Osteoblast (primary cell): ENCODE measurements at places on chromosomes 16 and 17. TPM values are rescaled to one million over a fixed set of nuclear protein-coding genes. Genes with fewer than 3 reads are reported as not detected.
A peak's percentile ranks its signal among the peaks of the same experiment; 100 is the strongest.

DNA sequence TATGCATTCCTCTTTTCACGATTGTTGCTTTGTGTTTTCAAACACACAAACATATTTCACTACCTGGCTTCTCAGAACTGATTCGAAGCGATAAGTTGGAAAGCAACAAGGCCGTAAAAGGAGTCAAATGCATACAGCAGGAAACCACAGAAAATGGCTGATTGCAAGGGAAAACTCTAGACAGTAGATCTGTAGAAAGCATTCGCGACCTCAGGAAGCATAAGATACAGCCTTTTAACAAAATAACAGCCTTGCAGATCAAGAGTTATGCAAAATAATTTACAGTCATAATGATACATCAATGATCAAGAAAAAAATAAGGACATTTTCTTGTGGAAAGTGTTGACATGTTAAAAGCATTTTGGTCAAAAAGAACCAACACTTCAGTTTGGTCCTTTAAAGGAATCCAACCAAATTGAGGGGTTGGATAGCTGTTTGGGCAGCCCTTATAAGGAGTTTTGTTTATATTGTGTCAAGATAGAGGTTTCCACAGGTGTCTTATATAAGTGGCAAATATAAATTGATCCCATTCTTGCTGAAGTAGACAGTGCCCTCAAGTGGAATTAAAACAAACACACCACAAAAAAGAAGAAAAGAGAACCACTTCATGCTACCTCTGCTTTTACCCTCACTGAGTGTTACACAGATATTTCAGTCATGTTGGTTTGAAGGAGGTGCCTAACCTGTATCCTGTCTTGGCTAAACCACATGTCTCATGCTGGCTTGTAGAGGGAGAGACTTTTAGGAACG is 5.5 kb downstream of the CYLD start:
- H3K4me3 ChIP-seq: no peak overlapping the region
- H3K36me3 ChIP-seq: peaks cover 25% of the 10 kb centered on the region
- no peak overlapping the region for H3K27ac ChIP-seq
- H3K27me3 ChIP-seq: no peaks in the 10 kb centered on the region
- no peak for DNase-seq

GRCh38 chr16:24409045-24409444 is 130.3 kb upstream of the RBBP6 start:
- no peak for DNase-seq
- H3K4me3 ChIP-seq: no peak overlapping the region
- no peak overlapping the region for H3K27ac ChIP-seq
- H3K4me1 ChIP-seq: no peaks in the 10 kb centered on the region
- H3K27me3 ChIP-seq: no peaks in the 10 kb centered on the region
- no peaks in the 10 kb centered on the region for H3K36me3 ChIP-seq

DNA sequence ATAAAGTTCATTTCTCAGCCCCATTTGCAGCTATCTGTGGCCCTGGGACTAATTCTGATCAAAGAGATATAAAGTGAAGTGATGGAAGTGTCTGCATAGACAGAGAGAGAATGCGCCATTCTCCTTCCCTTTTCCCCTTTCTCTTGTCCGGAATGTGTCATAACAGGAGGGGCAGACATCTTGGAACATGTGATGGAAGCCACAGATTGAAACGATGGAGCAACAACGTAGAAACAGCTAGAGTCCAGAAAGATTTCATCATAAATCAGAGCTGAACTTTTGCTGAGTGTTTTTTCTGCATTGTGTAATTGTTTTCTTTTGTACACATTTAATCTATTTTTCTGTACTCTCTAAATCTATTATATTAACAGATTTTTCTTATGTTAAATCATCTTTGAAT is 11.3 kb downstream of the ASGR1 start:
- no peak for DNase-seq
- no peaks in the 10 kb centered on the region for H3K36me3 ChIP-seq
- H3K27me3 ChIP-seq: no peaks in the 10 kb centered on the region

- no peaks in the 10 kb centered on the region for H3K36me3 ChIP-seq
- DNase-seq: no peak
- peaks cover 11% of the 10 kb centered on the region for H3K27me3 ChIP-seq
- no peak overlapping the region for H3K4me3 ChIP-seq
- H3K27ac ChIP-seq: no peak overlapping the region
These were observed 1.6 kb upstream of the COX6A2 start for GRCh38 chr16:31429796-31430195.

The OR4D1 gene
- total RNA-seq: not detected in 2 replicates

The MAPT gene
- total RNA-seq: 0.29 and 0.36 TPM in 2 replicates

The HOXB13 gene
- total RNA-seq: not detected in 2 replicates

DNA sequence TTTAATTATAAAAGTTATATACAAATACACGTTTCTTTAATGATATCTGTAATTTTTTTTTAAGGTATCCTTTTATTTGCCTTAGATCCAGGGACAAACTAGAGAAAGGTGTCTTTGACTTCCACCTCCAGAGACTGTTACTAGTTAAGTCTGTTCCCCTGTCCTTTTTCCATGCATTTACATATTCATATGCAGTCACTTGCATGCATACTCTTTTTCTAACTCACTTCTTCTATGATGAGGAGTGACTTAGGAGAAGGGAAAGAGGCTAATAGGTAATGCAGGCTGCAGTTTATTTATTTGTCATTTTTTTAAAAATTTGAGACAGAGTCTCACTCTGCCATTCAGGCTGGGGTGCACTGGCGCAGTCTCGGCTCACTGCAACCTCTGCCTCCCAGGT is 60.9 kb downstream of the OMG start:
- H3K27ac ChIP-seq: no peak overlapping the region
- H3K4me3 ChIP-seq: no peak overlapping the region
- peaks cover 66% of the 10 kb centered on the region for H3K36me3 ChIP-seq
- H3K4me1 ChIP-seq: no peaks in the 10 kb centered on the region
- DNase-seq: no peak

The PRRT2 gene
- total RNA-seq: 1.4 and 4.1 TPM in 2 replicates

- no peak for DNase-seq
- H3K36me3 ChIP-seq: no peaks in the 10 kb centered on the region
- no peaks in the 10 kb centered on the region for H3K27me3 ChIP-seq
- H3K27ac ChIP-seq: no peak overlapping the region
- H3K4me1 ChIP-seq: no peaks in the 10 kb centered on the region
- H3K4me3 ChIP-seq: no peak overlapping the region
These were observed 196.8 kb downstream of the CBLN1 start for GRCh38 chr16:49084628-49085390.

GRCh38 chr17:27209316-27209715 is 84.6 kb upstream of the WSB1 start:
- H3K4me3 ChIP-seq: no peak overlapping the region
- H3K4me1 ChIP-seq: peaks cover 7% of the 10 kb centered on the region
- H3K27ac ChIP-seq: no peak overlapping the region
- DNase-seq: no peak
- no peaks in the 10 kb centered on the region for H3K27me3 ChIP-seq

GRCh38 chr17:55166506-55166905 is 98.3 kb upstream of the HLF start:
- DNase-seq: no peak
- H3K27ac ChIP-seq: no peak overlapping the region
- no peaks in the 10 kb centered on the region for H3K36me3 ChIP-seq
- H3K4me3 ChIP-seq: no peak overlapping the region

The MAP2K6 gene
- total RNA-seq: 1.5 and 2.5 TPM in 2 replicates

- peaks cover 33% of the 10 kb centered on the region for H3K36me3 ChIP-seq
- H3K4me3 ChIP-seq: no peak overlapping the region
- H3K4me1 ChIP-seq: peaks cover 4% of the 10 kb centered on the region
- no peak overlapping the region for H3K27ac ChIP-seq
- no peaks in the 10 kb centered on the region for H3K27me3 ChIP-seq
These were observed 18.3 kb upstream of the NUDT16L1 start for GRCh38 chr16:4674926-4675530.

The KRT36 gene
- total RNA-seq: 0.36 TPM in 1 of 2 replicates, not detected in the other

DNA sequence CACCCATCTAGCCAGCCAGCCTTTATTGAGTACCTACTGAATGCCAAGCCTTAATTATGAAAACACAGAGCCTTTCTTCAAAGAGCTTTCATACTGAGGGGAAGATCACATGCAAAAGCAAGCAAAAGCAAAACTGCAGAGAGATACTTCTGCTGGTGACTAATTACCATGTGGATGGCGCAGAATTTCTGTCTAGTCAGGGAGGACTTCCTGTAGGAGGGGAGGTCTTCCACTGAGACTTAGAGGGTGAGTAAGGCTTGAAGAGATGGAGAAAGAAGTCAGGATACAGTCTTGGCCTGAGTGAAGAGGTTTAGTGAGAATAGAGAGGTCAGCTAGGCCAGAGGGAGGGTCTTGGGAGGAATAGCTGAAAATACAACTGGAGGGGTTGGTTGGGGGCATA is 53.9 kb upstream of the CCL2 start:
- H3K27ac ChIP-seq: no peak overlapping the region
- no peaks in the 10 kb centered on the region for H3K4me1 ChIP-seq
- no peak for DNase-seq
- H3K27me3 ChIP-seq: peaks cover 15% of the 10 kb centered on the region
- no peak overlapping the region for H3K4me3 ChIP-seq
- H3K36me3 ChIP-seq: no peaks in the 10 kb centered on the region

The SLC5A10 gene
- total RNA-seq: not detected in 2 replicates

GRCh38 chr17:41973408-41973811 is 6.8 kb downstream of the CNP start:
- DNase-seq: no peak
- no peaks in the 10 kb centered on the region for H3K27me3 ChIP-seq
- peaks cover 92% of the 10 kb centered on the region for H3K36me3 ChIP-seq
- H3K27ac ChIP-seq: peak overlapping the region; percentile 42
- peaks cover 39% of the 10 kb centered on the region for H3K4me1 ChIP-seq
- H3K4me3 ChIP-seq: no peak overlapping the region

DNA sequence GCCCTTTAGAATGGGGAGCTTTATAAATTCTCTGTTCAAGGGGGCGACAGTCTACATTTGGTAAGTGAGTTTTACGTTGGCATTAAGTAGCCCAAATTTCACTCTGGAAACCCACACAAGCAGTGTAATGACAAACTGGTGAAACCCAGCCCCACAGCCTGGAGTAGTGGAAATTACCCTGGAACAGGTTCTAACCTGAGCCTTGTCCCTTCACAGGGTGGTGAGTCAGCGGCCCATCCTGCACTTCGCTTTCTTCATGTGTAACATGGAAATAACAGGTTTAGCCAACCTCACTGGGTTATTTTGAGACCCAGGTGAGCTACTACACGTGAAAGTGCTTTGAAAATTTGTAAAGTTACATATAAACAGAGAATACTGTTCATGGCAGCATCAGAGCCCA is 3.5 kb upstream of the TLCD3A start:
- DNase-seq: no peak
- peaks cover 17% of the 10 kb centered on the region for H3K4me1 ChIP-seq
- H3K27me3 ChIP-seq: no peaks in the 10 kb centered on the region
- no peak overlapping the region for H3K4me3 ChIP-seq
- no peaks in the 10 kb centered on the region for H3K36me3 ChIP-seq

The CEMP1 gene
- total RNA-seq: not detected in 2 replicates

The CYBC1 gene
- total RNA-seq: 72.4 and 75.1 TPM in 2 replicates

DNA sequence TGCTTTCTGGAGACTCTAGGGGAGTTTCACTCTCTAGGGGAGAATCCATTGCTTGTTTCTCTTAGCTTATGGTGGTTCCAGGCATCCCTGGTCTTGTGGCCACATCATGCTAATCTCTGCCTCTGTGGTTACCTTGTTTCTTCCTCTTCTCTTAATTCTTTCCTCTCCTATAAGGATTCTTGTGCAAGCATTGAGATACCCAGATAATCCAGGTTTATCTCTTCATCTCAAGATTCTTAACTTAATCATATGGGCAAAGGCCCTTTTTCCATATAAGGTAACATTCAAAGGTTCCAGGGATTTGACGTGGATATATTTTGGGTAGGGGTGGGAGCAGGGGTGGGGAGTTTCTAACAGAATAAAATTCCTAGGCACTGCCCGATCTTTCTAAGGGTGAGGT is 32.6 kb downstream of the FAM20A start:
- H3K27ac ChIP-seq: no peak overlapping the region
- peaks cover 7% of the 10 kb centered on the region for H3K4me1 ChIP-seq
- no peak for DNase-seq
- H3K36me3 ChIP-seq: no peaks in the 10 kb centered on the region

DNA sequence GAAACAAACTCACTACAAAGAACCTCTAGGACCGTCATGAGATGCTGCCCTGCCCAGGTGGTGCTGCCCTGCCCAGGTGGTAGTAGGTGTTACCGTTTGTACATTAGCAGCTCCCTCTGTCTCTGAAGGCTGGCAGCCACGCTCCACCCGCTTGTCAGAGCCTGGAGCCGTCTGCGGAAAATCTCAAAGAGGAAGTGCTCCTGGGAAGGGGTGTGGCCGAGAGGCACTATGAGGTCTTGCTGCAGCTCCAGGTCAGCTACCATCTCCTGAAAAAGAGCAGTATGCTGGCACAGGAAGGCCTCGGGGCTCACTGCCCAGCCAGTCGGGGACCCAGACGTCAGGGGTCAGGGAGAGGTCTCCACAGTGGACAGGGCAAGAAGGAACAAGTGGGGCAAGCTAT is 28.3 kb downstream of the ZNF276 start:
- H3K36me3 ChIP-seq: peaks cover 5% of the 10 kb centered on the region
- no peak overlapping the region for H3K27ac ChIP-seq
- no peak overlapping the region for H3K4me3 ChIP-seq
- H3K27me3 ChIP-seq: no peaks in the 10 kb centered on the region
- peak; percentile 45 for DNase-seq
- no peaks in the 10 kb centered on the region for H3K4me1 ChIP-seq

The SLC43A2 gene
- 4.4 and 5.4 TPM in 2 replicates for total RNA-seq

GRCh38 chr17:6107791-6108190 is 37.6 kb downstream of the WSCD1 start:
- H3K4me3 ChIP-seq: no peak overlapping the region
- no peak for DNase-seq
- no peaks in the 10 kb centered on the region for H3K36me3 ChIP-seq
- H3K27me3 ChIP-seq: no peaks in the 10 kb centered on the region
- no peaks in the 10 kb centered on the region for H3K4me1 ChIP-seq

The TEX19 gene
- under 0.01 and 0.29 TPM in 2 replicates for total RNA-seq

The CPD gene
- total RNA-seq: 95.2 and 146 TPM in 2 replicates

DNA sequence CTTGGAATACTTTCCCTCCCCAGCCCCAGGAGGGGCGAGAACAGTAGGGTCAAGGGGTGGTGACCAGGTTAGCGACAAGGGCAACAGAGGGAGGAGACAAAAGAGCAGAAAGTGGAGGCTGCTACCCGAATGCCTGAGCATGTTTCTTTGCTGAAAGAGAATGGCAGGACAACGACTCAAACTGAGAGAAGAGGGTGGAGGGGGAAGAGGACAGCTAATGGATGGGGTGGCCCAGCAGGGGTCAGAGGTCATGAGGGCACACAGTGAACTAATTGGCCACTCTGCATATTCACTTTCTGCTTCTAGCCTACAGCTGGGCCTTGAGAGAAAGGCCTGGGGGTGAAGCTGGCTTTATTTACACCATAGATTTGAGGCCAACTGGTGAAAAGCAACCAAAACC is 19.1 kb upstream of the DDX52 start:
- H3K4me3 ChIP-seq: no peak overlapping the region
- peaks cover 5% of the 10 kb centered on the region for H3K27me3 ChIP-seq
- H3K27ac ChIP-seq: no peak overlapping the region
- no peaks in the 10 kb centered on the region for H3K36me3 ChIP-seq
- no peaks in the 10 kb centered on the region for H3K4me1 ChIP-seq
- no peak for DNase-seq

The SPIRE2 gene
- total RNA-seq: 0.72 and 1.5 TPM in 2 replicates

GRCh38 chr17:75849724-75850123 is 5.4 kb downstream of the WBP2 start:
- H3K4me3 ChIP-seq: no peak overlapping the region
- H3K36me3 ChIP-seq: peaks cover 55% of the 10 kb centered on the region
- no peaks in the 10 kb centered on the region for H3K27me3 ChIP-seq
- H3K27ac ChIP-seq: no peak overlapping the region
- peak; percentile 26 for DNase-seq
